ENCODE measurements at places on chromosomes 2 and 18.

DNA sequence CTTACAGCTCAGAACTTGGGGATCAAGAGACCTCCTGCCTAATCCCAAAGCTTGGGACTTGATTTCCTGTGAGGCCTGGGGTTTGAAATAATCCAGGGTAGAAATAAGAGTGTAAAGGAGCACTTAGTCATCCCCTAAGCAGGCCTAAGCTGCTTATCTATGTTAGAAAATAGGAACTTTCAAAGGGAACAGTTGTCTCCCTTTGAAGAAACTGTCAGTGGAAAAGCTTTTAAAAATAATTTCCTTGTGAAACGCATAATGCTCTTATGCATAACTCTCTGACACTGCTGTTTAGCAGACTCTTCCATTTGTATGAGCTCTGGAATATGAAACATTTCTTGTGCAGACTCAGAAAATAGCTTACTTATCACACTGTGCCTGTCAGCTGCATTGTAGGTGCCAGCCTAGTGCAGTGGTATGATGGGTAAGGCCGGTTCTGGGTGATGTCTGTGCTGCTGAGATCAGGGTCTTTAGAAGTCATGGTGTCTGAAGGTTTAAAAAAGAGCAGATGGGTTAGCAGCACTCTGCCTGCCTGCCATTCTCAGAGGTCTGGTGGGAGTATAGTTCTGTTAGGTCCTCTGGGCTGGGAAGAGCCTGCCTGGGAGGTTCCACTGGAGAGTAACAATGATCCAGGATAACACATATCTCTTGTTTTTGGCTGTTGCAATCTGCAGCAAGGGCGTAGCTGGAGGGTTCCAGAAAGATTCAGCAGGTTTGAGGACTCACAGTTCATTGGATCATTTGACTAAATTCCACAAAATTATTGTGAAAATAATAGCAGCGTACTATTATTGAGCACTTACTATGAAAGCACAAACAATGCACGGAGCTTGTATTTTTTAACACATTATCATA, 283.2 kb upstream of the MEX3C start:
- no peak for DNase-seq

DNA sequence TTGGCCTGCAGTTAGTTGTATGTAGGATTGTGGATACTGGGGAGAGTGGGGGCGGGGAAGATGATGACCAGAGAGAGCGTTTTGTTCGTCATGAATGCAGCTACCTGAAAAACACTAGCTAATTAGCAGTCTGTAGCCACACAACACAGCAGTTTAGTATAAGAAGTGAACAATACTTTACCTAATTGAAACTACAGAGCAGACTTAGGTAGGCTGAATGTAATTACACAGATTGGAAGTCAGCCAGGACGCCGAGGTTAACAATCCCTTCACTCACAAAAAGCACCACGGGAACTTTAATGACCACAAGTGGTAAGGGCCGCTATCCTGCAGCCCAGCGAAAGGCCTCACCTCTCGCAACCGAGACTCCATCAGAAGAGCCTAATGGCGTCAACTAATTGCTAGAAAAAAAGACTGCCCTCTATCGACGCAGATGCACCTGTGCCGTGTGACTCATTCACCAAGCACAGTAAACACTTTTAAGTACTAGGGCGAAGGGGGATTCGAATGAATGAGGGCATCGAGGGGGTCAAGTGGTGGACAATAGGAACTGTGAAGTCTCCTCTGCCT, 591.0 kb downstream of the ARHGAP15 start:
- DNase-seq: no peak

DNA sequence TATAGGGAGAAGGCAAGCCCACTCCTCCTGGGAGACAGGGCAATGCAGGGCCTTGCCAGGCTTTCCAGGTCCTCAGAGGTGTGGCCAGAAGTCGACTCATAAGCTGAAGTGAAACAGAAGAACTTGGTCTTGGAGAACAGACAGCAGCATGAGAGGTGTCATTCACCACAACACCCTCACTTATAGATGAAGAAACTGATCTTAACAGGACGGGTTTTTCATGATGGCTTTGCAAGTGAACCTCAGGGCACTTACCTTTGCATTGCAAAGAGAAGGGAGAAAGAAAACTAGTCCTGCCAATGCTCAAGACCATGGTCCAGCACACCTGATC, 198.8 kb downstream of the CYRIA start:
- no peak for DNase-seq

DNA sequence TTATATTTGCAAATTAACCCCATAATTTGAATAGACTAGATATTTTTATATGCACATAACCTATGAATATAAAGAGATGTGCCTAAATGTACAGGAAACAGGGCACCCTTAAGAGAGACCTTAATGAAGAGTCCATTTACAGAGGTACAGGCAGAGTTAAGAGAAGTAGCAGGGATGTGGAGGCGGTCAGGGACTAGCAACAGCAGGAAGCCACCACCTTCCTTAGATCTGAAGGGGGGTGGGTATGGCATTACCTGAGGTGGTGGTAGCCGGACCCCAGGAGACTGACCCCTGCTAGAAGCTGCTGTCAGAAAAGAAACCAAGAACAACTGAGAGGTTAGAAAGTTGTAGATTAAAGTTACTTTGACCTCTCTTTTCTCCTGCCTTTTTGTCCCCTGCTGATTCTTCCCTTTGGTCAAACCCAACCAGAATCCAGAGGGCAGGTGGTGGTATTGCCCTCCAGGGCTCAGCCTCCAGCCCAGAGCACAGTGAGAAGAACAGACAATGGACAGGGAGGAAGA, 24.9 kb upstream of the ATG16L1 start:
- no peak for DNase-seq

DNA sequence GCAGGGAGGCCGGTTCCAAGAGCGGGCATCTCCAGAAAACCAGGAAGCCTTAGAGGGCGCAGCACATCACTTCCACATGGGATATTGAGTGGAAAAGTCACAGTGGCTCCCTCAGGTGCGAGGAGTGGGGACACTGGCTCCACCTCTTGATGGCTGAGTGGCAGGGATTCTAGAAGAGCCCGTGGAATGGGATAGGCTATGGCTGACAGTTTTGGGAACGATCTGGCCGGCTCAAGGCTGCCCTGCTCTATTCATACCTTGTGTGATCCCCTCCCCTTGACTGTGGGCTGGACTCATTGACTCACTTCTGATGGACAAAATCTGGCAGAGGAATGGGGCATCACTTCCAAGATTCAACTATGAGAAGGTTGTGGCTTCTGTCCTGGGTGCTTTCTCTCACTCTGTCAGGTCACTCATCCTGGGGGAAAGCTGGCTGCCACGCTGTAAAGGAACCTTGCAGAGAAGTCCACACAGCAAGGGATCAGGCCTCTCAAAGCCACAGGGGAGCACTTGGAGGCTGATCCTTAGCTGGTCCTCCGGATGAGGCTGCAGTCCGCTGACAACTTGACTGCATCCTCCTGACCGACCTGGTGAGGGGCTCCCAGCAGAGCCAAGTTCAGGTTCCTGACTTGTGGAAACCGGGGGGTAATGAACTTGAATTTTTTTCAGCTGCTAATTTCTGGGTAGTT, 46.7 kb upstream of the HS6ST1 start:
- no peak for DNase-seq

- no peak for DNase-seq
Measured at GRCh38 chr18:62512996-62513395, 9.8 kb upstream of the ZCCHC2 start.

- no peak for DNase-seq
Measured at GRCh38 chr2:177619986-177620385, 227.4 kb downstream of the AGPS start.

GRCh38 chr2:143668234-143668633, 539.0 kb downstream of the ARHGAP15 start:
- DNase-seq: no peak

DNA sequence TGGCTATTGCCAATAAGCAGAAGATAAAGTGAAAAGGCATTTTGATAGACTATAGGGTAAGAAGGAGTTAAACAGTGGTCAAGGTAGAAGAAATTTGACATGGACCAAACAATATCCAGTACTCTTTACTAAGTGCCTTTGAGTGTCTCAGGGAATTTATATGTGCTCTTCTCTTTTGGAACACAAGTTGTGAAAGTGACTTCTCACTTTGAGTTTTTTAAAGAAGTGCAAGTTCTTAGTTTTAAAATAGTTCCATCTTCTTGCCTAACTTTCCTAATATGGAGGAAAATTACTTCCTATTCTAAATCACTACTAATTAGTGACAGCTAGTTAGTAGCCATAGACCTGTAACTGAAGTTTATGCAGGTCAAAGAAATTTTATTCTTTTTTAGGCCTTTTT, 63.4 kb downstream of the AFTPH start:
- DNase-seq: no peak

DNA sequence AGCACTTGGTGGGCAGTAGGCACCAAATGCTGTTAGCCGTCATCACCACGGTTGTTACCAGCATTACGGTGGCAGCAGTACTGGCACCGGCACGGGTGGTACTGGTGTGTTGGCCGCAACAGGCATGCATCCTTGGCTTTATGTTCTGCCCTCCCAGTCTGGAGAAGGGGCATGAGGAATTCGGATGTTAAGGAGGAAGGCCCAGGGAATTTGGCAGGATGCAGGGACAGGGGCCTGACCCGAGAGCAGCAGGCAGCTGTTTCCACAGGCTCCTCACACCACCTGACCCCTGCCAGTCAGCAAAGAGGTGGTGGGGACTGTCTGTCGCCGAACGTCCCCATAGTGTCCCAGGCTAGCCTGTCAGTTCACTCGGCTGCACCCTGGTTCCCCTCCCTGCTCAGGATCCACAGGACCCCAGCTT, 79.0 kb downstream of the EDAR start:
- DNase-seq: no peak

DNA sequence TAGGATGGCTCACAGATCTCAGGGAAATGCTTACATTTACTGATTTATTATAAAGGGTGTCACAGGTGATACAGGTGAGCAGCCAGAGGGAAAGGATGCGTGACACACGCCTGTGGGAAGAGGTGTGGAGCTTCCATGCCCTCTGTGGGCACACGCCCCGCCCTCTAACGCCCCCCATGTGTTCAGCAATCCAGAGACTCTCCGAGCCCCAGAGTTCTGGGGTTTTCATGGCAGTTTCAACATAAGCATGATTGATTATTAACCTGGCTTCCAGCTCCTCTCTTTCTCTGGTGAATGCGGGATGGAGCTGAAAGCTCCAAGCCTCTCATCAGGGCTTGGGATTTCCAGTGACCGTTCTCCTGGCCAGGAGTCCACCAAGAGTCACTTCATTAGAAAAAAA, 34.3 kb upstream of the ODC1 start:
- no peak for DNase-seq

DNA sequence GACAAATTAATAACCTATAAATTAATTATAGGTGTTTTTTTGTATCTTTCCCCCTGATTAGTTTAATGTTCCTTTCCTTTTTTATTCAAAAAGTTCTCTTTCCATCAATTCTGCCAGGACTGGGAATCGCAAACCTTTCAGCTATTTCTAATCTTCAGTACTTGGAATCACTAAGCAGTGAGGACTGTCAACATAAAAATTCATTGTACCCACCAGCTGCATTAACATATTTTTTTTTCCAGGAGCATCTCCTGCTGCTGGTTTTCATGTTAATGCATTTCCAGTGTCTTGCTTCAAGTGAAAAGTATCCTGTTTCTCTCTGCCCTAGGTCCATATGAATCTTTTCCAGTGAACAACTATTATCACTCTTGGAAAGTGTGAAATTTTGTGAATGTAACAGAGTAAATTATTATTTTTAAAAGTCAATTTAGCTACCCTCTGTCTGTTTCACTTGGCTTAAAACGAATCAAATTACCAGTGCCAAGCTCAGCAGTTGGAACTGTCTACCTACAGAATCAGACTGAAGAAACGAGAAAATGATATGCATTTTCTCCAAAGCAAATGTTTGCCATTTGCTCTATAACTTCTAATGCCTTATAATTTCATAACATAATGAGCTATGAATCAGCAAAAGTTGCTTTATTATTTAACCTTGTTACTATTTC, 804.4 kb downstream of the EPHA4 start:
- DNase-seq: no peak

- no peak for DNase-seq
Measured at GRCh38 chr2:194382221-194382620, 1274.8 kb upstream of the SLC39A10 start.

DNA sequence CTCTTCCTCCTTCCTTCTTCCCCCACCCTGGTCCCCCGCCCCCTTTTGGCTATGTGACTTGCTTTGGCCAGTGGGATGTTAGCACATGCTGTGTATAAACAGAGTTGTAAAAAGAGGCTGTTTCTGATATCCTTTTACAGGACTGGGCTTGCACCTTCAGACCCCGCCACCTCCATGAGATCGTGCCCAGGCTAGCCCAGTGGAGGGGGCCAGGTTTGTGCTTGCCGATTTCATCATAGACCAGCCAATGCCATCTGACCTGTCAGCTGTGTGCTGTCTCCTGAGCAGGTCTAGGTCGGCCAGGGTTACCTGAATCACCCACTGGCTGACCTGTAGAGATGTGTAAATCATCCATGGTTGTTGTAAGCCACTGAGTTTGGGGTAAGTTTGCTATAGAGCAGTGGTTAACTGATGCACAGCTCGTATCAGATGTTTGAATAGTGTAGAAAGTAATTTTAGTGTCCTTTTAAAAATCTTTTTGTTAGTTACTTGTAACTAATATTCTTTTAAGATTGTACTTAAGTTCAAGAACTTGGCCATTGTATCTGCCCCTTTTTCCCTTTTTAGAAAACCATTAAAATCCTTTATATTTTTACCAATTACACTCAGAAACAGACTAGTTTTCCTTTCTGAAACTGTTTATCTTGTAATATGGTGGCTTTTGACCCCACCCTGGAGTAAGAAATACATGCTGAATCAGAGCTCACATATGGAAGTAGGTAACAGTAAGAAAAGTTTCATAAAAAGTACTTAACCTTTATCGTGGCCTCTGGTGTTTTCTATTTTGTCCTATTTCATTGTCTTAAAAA, 122.0 kb upstream of the MGAT5 start:
- no peak for DNase-seq

GRCh38 chr2:174343343-174343622, 8.5 kb downstream of the SP9 start:
- no peak for DNase-seq

- no peak for DNase-seq
Measured at GRCh38 chr18:61991201-61991600, 98.4 kb upstream of the RNF152 start.

DNA sequence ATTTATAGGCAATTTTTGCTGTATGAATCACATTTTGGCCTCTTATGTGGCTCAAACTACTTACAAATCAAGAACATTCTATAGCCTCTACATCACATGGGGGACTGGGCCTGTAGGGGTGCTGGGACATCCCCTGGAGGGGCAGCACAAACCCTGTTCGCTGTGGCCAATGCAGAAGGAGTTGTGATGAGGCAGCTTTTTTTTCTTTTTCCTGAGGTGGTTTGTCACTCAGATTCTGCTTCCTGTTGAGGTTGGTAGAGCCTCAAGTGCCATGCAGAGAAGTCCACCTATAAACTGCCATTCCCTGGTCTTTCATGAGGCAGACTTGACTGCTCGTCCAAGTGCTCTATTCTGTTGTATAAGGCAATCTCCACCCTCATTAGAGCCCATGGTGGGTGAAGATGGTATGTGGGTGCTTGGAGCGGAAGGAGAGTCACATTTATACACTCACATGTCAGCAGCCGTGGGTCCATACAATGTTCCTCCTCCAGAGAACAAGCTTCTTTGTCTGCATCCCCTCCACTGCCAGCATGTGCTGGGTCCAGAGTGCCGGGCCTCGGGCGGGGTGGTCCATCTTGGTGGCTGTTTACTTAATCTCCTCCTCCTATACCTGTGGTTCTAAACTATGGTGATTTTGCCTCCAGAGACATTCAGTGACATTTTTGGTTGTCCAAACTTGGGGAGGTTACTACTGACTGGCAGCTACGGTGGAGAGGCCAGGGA, 120.3 kb downstream of the ACOXL start:
- DNase-seq: no peak

GRCh38 chr2:203936535-203936934, at the start of gene ICOS:
Gene ICOS (plus strand): TSS chr2:203936763. CDS start chr2:203936815, 52 bp downstream.
- DNase-seq: no peak

GRCh38 chr2:76089683-76090082, 379.0 kb upstream of the GCFC2 start:
- DNase-seq: no peak

- no peak for DNase-seq
Measured at GRCh38 chr2:11622611-11623010, 47.4 kb downstream of the NTSR2 start.
